ENCODE measurements at places on chromosomes 11 and 22.

DNA sequence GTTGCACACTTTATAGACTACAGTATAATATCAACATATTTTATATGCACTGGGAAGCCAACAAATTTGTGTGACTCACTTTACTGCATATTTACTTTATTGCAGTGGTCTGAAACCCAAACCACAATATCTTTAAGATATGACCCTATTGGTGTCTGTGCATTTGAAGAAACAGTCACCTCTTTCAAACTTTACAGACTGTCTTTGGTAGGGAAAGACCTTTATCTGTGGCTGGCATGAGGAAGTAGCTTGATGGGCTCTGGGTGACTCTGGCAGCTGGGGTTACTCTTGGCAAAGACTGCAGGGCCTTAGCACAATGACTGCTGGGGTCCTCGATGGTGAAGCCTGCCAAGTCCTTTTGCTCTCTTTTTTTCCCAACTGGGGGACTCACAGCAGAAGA is 21.3 kb upstream of the ABTB2 start:
- DNase-seq, result no peak

- no peak for DNase-seq
Measured at GRCh38 chr11:124807660-124808270, 7.6 kb upstream of the MSANTD2 start.

- no peak for DNase-seq
Measured at GRCh38 chr22:19998232-19998951, 18.2 kb downstream of the ARVCF start.

DNA sequence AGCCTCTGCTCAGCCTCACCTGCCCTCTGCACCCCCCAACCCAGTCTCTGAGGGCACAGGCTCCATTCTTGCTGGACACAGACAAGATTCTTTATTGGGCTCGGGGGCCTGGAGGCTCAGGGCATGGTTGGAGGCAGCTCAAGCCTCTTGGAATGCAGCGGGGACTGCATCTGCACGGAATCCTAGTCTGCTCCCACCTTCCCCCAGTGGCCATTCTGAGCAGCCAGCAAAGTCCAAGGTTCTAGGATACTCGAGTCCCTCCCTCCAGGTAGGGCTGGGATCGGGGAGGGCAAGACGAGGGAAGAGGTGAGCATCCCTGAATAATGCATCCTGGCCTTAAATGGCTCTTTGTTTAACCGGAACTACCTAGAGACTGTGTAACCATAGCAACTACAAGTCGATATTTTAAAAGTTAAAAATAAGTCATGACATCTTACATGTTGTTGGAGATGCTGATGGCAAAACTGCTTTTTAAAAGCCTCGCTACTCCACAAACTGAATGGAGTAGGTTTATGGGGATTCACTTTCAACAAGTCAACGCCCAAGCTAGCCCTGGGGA is 10.7 kb upstream of the IGSF22 start:
- no peak for DNase-seq

DNA sequence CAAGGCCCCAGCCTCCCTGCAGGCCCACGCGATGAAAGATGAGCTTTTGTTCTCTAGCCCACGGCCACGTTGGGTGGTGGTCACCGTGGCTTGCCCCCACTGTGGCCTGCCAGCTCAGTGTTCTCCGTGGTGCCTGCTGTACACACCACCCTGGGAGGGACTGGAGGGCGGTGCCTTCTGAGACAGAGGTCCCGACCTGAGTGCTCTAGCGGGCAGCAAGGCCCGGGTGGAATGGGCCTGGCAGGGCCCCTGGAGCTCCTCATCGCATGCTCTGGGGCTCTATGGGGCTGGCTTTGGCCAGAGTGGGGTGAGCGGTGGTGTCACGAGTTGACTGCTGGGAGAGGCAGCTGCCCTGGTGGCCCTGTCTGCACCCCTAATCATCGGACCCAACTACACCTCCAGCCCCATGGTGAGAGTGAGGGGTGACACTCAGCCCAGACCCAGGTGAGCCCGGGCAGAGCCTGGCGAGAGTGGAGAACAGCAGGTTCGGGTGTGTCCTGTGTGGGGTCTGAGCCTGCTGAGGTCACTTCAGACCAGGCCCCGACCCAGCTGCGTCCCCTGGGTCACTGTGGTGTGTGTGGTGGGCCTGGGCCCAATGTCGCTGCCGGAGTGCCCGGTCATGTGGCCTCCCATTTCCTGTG is 541.9 kb downstream of the TBC1D22A start:
- DNase-seq, result no peak

- DNase-seq, result peak; percentile 92
Measured at GRCh38 chr11:118618991-118619375, 11.6 kb downstream of the PHLDB1 start.

GRCh38 chr11:65439331-65440181 is 17.0 kb downstream of the NEAT1 start:
- peak; percentile 39 for DNase-seq

DNA sequence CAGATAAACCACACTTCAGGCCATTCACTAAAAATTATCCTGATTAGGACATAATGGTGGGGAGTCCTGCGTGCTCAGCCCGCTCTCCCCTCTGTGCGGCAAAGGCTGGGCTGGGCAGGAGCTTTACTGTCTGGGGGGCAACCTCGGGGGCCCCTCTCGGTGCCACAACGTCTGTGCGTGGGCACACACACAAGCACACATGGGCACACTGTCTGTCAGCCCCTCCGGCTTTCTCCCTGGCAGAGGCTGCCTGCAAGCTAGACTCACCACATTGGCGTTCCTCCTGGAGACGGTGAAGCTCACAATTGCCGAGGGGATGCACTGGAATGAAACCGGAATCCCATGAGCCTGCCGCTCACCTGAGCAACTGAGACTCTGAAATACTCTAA is 5.2 kb downstream of the MLC1 start:
- DNase-seq, result no peak

- peak; percentile 28 for DNase-seq
Measured at GRCh38 chr22:37675930-37676735, 697 bp downstream of the LGALS1 start.

DNA sequence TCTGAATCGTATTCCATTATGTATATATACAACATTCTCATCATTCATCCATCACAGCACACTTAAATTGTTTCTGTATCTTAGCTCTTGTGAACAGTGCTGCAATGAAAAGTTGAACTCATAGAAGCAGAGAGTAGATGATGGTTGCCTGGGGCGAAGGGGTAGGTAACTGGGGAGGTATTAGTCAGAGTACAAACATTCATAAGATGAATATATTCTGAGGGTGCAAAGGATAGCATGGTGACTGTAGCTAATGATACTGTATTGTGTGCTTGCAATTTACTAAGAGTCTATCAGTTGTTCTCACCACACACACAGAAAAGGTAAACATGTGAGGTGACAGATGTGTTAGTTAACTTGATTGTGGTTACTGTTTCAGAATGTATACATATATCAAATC is 12.6 kb upstream of the RFPL2 start:
- DNase-seq, result no peak

GRCh38 chr11:120931057-120931779 is 92.7 kb upstream of the TBCEL start:
- DNase-seq, result no peak

DNA sequence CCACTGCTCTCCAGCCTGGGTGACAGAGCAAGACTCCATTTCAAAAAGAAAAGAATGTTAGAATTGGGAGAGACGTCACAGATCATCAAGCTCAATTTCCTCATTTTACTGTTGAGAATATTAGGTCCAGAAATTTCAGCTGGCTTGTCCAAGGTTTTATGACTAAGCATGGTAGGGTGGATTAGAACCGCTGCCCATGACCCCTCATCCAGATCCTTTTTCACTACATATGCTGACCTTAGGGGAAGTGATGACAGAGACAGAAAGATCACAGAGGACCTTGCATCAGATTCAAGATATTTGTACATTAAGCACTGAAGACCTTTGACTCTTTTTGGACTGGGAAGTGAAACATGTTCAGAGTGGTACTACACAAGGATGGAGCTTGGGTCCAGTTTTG is 134.5 kb downstream of the ADAMTS15 start:
- DNase-seq, result no peak

GRCh38 chr11:6320411-6321155 is at the start of gene CAVIN3:
TSS of gene CAVIN3 (minus strand) at chr11:6320501. CDS start at chr11:6320476, 25 bp downstream.
- DNase-seq, result peak; percentile 83

GRCh38 chr11:118374729-118375128 is 15.3 kb downstream of the UBE4A start:
- peak; percentile 96 for DNase-seq

DNA sequence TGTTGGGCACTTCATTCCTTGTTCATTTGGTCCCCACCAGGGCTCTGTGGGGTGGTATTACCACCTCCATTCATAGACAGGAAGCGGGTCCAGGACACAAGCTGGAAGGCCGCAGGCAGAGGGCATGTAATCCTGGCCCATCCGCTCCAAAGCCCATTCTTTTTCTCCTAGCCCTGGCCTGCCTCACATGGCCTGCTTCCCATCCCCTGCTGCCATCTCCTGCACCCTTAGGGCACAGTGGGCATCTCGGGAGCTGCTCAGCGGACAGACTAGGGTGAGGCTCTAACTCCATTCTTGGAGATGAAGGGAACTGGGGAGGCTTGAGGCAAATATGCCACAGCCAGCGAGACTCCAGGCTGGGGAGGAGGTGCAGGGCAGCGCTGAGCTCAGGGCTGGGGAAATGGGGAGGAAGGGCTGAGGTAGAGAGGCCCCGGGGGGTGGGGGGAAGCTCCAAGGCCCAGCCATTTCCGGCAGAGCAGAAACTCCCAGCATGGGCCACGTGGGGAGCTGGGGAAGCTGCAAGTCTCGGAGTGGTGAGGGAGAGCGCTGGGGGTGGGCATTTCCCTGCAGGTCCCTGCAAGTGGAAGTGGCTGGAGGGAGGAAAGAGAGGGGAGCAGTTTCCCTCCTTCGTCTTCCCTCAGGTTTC is 14.3 kb upstream of the BCL9L start:
- DNase-seq, result no peak

DNA sequence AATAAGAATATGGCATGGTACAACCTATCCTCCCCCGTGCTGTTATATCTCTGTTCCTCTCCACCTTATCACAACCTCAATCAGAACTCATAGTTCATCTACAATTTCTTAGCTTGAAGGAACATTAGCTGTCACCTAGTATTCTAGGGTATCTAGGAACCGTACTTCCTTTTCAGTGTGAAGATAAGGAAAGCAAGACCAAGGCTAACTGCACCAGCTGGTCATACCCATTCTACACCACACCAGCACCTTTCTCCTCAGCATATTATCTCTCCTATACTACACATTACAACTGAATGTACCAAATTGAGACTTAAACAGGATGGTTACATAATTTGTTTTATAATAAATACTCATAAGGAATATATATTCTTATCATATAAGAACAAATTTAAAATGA is 73.1 kb downstream of the ARHGAP32 start:
- no peak for DNase-seq

DNA sequence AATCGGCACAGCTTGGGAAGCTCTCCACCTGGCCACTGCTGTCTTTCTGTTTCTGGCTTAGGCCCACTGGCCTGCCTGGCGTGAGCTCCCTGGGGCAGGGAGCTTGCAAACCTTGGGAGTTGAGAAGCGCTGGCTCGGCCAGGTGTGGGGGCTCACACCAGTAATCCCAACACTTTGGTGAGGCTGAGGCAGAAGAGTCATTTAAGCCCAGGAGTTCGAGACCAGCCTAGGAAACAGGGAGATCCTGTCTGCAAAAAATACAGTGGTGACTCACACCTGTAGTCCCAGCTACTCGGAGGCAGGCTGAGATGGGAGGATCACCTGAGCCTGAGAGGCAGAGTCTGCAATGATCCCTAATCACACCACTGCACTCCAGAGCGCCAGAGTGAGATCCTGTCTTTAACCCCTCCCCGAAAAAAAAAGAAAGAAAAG is 4.0 kb downstream of the AP5B1 start:
- DNase-seq, result no peak

DNA sequence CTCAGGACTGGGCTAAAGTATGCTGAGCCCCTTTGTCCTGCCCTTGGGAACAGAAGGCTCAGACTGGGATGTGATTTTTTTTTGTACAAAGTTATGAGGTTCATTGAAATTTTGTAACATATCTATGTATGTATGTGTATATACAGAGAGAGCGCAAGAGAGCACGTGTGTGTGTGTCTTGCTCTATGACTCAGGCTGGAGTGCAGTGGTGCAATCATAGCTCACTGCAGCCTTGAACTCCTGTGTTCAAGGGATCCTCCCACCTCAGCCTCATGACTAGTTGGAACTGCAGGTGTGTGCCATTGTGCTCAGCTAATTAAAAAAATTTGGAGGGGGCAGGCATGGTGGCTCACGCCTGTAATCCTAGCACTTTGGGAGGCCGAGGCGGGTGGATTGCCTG is 5.7 kb downstream of the TMEM25 start:
- DNase-seq, result no peak

GRCh38 chr22:46637711-46638600 is 17.8 kb downstream of the GRAMD4 start:
- DNase-seq, result no peak

- DNase-seq, result no peak
Measured at GRCh38 chr11:40235841-40236240, 1223.6 kb downstream of the LRRC4C start.

- DNase-seq, result peak; percentile 47
Measured at GRCh38 chr11:68812526-68812925, 29.2 kb downstream of the CPT1A start.

DNA sequence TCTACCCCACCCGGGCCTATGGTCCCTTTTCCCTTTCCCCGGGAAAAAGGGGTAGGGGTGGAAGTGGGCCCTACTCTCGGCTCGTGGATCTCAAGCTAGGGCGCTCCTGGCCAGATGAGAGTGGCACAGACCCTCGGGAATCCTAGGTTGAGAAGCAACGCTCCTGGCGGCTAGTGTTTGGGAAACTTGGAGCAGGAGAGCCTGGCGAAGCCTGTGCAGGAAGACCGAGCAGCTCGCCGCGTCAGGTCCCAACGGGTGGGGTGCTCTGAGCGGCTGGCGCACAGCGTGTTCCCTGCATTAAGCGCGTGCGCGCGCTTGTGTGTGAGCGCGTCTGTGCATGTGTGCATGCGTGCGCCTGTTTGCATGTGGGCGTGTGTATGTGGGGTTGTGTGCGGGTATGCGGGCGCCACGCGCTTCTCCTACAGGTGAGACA is 7.1 kb upstream of the FLI1 start:
- DNase-seq, result peak; percentile 37

GRCh38 chr11:103709371-103709770 is 327.1 kb upstream of the DDI1 start:
- DNase-seq, result no peak

DNA sequence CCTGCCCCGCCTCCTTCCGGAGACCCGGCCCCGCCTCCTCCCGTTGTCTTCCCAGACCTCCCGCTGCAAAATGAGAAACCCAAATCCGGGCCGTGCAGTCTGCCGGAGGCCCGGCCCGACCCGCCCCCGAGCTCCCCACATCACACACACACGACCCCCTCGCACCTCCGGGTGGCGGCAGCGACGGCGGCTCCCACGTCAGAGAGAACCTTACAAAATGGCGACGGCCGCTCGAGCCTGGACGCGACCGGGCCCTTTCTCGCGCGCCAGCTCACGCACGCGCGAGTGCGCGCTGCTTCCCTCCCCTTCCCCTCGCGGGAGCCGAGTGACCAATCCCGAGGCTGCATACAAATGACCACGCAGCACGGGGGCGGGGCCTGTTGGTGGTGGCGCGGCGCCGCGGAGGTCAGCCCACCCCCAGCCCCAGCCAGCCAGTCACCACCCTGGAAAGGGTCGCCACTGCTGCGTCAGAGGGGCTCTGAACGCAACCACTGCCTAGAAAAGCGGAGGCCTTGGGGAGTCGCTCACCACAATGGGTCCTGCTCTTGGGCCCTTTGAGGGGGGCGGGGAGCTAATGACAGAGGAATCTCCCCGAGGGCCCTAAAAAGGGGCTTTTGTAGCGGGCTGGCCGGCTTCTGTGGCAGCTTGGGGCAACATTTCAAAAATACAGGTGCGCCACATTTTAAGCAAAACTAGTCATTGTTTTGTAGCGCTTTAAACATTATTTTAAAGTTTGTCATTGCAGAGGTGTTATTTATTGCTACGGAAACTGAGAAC is at the start of gene RBM4B:
Gene RBM4B (minus strand): TSS at position 289 of the 777 bp plus-strand sequence. CDS start 808 bp downstream, outside the sequence.
- DNase-seq, result peak; percentile 91

Measured in AG10803 (cell line).